Caco-2 (cell line): ENCODE measurements at places on chromosomes 5 and 9.

DNA sequence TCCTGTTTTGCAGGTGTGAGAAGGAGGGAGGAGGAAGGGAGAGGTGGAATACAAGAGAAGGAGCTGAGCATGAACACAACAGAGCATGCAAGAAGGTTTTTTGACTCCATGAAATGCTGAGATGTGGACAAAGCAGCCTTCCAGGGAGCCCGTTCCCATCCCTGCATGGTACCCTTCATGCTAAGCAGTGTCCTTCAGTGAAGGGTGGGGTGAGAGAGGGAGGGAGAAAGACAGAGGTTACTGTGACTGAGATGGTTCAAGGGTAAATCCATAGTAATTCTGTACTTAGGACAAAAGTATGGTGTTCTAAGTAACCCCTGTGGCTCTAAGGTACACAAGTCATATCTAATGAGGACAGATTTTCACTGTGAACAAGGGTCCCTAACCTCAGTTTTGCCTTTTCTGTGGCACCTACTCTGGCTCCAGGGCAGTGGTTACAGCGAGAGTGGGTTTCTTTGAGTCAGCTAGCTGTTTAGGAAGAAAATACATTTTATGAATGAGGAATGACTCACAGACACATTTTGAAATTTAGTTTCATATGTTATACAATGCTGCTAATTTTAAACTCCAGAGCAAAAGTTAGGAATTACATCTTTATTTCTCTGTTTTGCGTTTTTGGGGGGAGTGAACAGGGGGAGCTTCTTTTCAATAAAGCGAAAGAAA, 184.9 kb upstream of the SLC12A2 start:
- no peak for DNase-seq

- no peak for DNase-seq
These were observed 186.9 kb downstream of the RGS3 start for GRCh38 chr9:113650207-113651131.

DNA sequence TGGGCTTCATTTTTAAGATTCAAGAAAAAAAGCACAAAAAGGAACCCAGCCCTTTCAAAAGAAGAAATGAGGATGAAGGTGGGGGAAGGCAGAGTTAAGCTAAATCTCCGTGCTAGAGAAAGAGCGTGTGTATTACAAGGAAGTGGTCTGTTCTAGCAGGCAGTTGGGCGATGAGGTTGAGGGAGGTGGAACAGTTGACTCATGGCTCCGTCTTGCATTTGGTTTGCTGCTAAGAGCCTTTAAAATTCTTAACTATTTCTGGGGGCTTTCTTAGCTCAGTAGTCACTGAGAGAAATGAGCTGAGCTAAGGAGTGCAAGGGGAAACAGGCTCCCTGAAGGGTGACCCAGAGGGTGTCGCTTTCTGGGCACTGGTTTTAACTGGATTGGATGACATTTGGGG, 117.4 kb downstream of the GCNT1 start:
- no peak for DNase-seq

DNA sequence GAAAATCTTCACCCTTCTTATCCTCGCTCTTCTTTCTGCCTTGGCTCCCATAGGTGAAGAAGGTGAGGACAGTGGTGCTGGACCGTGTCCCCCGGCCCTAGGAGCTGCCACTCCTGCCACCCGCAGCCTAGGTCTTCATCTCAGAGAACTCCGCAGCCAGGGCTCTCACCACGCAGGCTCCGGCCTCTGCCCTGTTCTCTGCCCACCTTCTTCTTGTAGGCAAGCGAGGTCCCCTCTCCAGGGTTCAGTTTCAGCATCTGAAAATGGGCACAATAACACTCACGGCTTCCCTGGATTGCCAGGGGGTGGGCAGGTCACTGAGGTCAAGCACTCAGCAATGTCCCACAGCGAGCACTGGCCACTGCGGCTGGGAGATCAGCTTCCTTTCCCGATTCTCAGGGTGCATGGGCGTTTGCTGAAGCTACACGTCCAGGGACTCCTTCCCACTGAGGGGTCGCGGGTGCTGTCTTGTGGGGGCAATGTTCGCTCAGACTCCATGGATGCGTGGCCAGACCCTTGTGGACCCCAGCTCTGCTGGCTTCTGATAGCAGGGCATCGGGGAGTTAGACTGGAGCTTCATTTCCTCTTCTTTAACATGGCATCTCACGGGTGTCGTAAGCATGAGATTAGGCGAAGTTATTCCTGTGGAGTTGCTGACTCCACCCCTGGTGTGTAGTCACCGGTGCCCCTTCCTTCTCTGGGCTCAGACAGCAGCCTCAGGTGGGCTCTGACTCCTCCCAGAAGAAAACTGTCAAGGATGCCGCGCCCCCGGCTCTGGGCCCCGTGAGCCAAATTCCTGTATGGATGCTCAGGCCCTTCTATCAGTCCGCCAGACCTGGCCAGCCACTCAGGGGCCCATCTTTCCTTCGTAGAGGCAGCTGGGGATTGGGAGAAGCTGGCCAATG, 145.1 kb upstream of the IRX2 start:
- no peak for DNase-seq

- peak; percentile 68 for DNase-seq
These were observed 2.4 kb upstream of the PHYKPL start for GRCh38 chr5:178234750-178235587.

GRCh38 chr5:127431977-127432585, 85.4 kb upstream of the PRRC1 start:
- no peak for DNase-seq

DNA sequence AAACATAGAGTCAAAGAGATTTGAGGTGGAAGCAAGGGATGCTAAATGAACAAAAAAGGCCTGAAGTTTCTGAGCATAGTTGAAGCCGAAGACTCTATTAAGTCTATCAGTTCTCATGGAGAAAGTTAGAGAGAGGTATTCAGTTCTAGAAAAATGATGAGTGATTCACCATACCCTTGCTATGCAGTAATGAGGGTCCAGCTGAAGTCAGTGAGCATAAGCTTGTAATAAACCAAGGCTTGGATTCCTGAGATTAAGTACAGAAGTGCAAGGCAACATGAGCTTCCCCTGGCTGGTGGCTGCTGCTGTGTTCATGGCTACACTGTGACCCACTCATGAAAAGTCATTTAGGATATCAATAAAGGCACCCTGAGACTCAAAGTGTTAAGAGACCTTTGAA, 129.7 kb upstream of the MTAP start:
- no peak for DNase-seq
